ENCODE measurements at places on chromosomes 5 and 9.

DNA sequence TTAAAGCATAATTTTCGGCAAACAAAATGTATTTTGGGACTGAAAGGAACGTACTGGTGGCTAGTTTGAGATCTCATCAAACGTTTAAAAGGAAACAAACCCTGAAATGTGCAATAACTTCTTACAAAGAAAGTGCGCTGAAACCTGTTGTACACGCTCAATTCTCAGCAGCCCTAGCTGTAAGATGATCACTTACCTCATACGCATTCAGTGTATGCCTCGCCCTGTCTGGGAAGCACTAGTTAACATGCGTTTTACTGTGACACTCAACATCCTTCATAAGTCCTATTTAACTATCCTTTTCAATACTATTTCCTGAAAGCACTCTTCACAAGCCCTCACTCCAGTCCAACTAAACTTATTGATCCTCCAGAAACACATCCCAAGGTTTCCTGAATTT is 485.0 kb upstream of the EDIL3 start:
- DNase-seq = no peak

GRCh38 chr9:97318433-97318832 is 11.0 kb downstream of the CCDC180 start:
- DNase-seq = no peak

- no peak for DNase-seq
Measured at GRCh38 chr5:157566902-157567489, 8.6 kb downstream of the ADAM19 start.

- DNase-seq = no peak
Measured at GRCh38 chr9:89481538-89481915, 16.4 kb downstream of the SEMA4D start.

DNA sequence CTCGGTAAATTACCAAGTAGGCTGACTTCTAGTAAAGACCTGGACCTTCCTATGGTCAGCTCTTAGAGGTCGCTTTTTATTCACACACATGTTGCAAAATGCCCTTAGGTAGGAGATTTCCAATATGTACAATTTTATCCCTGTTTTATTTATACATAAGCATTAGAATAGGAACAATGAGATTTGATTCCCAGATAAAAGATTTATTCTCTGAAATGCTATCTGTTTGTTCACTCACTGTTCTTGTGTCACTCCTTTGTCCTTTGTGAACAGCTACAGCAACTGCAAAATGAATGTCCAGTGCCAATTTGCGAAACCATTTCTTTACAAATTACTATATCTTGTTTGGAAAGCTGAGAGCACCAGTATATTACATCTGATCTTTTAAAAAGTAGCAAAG is 991.5 kb upstream of the TYRP1 start:
- DNase-seq = no peak

DNA sequence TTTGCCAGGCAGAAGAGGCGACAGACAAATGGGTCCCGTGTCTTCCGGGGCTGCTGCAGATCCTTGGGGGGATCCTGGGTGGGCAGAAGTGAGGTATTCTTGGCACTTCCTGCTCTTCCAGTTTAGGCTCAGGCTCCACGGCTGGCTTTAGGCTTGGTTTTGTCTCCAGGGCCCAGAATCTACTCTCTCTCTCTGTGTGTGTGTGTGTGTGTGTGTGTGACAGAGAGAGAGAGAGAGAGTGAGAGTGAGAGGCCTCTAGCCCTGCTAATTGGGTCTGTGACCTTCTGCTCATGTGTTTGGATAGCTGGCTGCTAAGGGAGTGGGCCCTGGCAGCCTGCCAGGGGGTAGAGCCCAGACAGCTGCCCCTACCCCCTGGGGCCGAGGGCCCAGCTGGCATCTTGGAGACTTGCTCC is 39.3 kb downstream of the CRB2 start:
- DNase-seq = no peak

- DNase-seq = no peak
Measured at GRCh38 chr5:8923526-8923925, 622.3 kb downstream of the SEMA5A start.

DNA sequence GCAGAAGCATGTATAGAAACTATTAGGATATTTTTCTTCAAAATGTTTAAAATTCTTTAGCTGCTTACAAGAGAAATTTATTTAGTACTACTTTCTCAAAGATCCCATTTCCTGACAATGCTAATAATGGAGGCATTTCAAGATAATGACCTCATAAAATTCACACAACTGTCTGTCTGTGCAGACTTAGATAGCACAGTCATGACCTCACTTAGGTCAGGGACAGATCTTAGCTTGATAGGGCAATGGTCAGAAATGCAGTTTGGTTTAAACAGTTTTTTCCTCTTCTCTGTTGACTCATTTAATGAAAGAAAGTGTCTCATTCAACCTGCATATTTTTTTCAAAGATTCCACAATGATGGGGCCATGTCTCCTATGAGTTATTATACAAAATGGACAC is 128.4 kb downstream of the GRIA1 start:
- DNase-seq = no peak

DNA sequence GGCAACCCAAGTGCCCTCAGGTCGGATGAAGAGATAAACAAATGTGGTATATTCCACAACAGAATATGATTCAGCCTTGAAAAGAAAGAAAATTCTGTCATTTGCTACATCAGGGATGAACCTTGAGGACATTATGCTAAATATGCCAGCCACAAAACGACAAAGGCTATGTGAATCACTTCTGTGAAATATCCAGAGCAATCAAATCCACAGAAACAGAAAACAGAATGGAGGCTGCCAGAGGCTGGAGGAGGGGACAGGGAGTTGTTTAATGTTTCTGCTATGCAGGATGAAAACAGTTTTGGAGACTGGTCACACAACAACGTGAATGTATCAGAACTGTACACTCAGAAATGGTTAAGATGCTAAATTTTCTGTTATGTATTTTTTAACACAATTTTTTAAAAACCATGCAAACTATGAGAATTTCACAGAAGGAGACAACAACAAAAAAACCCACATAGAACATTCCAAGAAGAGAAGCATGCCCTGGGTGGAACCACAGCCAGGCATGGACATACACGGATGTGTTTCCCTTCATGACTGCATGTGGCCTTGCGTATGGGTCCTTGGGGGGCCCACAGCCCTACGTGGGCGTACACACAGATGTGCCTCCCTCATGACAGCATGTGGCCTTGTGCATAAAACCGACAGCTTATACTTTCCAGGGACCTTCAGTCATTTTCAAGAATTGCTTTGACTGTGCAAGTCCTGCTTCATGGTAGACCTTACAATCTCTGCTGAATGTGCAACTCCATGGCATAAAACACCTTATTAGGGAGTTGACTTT is 146.7 kb downstream of the ROR2 start:
- DNase-seq = no peak

GRCh38 chr5:37435261-37435660 is 56.1 kb downstream of the WDR70 start:
- no peak for DNase-seq

- DNase-seq = no peak
Measured at GRCh38 chr5:106874974-106875373, 795.8 kb downstream of the EFNA5 start.

DNA sequence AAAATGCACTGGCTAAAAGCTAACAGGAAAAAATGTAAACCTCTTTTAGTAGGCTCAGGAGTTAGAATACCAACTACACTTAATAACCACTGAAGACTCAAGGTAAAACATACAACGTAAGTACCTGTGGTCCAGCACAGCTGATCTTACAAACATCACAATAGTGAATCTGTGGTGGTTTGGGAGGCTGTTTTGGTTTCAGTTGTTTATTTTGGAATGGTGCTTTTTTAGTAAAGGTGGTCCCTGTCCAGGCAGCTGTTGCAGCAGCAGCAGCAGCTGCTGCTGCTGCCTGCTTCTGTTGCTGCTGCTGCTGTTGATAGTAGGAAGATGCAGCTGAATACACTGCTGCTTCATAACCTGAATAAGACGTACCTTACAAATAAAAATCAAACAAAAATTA is 37.9 kb downstream of the ZFR start:
- no peak for DNase-seq

DNA sequence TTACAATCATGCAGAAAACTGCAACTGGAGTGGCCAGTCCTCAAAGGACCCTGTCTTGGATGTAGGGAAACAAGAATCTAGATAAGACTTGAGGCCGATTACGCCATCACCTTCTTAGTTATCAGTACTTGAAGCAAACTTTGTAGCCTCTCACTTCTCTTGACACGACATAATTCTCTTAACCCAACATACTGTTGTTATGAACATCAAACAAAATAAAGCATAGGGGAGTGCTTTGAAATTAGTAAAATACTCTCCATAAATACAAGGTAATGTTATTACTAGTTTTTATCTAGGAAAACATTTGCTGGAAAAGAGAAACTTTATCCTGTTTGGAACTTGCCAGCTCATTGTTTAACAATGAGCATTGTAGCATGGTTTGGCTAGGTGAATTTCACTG is 574.9 kb upstream of the DMAC1 start:
- no peak for DNase-seq

DNA sequence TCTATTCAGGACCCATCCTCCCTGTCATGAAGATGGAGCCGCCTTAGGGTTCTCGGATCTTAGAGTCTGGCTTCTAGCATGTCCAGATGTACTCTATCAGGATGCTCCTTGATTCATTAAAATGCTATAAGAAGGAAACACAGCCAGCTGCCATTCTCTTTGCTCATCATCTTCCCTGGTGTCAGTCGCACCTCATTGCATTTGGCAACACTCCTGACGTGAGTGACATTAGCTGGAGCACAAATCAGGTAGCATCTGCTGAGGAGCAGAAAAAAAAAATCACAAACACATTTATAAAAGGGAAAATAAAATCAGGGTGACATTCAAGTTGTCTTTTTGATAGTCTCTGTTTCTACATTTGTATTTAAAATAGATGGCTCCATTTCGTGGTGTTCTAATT is 226.1 kb upstream of the NMUR2 start:
- no peak for DNase-seq

DNA sequence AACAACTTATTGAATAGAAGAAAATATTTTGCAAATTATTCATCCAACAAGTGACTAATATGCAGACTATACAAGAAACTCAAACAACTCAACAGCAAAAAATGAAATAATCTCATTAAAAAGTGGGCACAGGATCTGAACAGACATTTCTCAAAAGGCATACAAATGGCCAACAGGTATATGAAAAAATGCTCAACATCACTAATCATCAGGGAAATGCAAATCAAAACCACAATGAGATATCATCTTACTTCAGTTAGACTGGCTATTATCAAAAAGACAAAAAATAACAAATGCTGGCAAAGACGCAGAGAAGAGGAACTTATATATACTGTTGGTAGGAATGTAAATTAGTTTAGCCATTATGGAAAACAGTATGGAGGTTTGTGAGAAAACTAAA is 1.8 kb upstream of the AMACR start:
- no peak for DNase-seq

- DNase-seq = no peak
Measured at GRCh38 chr5:96337048-96337781, 95.8 kb downstream of the PCSK1 start.

- no peak for DNase-seq
Measured at GRCh38 chr9:124768334-124768733, 2.8 kb downstream of the NR6A1 start.

DNA sequence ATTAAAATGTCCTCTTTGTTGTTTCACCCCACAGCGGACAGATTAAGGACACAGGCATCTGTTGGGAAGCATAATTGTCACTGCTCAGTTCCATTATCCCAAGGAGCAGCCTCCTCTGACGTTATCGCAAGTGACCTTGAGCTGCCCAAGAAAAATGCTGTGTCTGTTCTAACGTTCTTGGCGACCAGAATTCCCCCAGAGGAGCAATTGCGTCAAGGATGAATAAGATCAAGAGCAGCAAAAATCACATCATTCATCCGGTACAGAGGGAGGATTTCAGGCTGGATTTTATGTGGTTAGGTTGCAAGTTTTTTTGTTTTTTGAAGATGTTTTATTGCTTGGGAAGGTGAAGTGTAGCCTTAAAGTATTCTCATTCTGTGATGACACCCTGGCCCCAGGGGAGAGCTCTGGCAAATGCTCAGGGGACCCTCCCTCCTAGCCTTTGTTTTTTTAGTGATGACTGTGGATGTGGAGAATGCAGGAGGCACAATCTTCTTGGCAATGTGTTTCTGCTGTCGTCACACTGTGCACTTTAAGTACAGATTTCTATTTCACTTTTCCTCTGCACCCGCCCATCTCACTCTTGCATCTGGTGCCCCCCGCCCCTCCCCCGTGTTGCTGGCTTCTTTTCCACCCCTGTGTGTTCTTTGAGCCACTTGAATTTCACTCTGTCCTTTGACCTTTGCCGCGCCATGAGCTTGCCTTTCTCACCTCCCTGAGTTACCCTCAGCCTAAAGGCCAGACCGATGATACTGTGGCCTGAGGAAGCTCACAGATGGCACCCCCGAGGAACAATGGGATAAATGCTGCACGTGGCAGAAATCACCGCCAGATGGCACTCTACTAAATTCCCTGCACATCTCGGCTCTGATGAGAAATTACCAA is 308.5 kb downstream of the RAB3C start:
- DNase-seq = peak; percentile 55

DNA sequence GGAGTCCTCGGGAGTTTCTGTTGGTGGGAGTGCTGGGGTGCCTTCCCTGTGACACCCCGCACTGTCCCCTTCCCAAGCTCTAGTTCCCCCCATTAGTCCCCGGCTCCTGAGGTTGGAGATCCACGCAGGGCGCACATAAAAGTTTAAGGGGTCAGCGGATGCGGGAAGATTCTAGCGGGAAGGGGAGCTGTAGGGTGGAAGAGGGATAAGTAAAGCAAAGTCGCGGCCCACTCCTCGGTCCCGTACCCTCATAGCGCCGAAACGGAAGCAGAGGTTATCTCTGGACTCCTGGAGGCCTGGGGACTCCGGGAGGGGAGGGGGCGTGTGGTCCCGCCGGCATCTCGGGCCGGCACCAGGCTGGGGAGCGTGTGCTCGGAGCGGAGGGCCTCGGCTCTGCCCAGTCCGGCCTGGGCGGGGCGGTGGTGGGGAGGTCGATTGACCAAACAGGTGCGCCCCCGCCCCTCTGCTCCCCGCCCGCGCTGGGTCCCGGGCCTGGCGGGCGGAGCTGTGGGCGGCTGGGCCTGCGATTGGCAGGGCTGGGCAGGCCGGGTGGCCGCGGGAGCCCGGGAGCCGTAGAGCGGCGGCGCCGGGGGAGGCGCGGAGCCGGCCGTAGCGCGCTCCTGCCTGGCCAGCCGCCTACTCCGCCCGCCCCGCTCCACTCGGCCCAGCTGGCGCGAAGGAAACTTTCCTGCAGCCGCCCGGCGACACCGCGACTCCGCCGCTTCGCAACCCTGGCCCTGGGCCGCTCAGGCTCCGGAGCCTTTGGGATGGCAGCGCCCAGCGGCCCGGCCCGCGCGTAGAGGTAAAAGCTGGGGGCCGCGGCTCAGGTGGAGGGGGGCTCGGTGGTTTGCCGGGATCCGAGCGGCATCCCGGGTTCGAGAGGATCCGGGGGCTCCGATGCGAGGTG is 52.2 kb upstream of the DAB2IP start:
- DNase-seq = no peak

Measured in stimulated activated CD8-positive, alpha-beta memory T cell treated with anti-CD3 and anti-CD28 coated beads, Interleukin-2, amount 100 ng/mL, for 48 hours (primary cell).